ENCODE measurements at places on chromosomes 11 and 22.

DNA sequence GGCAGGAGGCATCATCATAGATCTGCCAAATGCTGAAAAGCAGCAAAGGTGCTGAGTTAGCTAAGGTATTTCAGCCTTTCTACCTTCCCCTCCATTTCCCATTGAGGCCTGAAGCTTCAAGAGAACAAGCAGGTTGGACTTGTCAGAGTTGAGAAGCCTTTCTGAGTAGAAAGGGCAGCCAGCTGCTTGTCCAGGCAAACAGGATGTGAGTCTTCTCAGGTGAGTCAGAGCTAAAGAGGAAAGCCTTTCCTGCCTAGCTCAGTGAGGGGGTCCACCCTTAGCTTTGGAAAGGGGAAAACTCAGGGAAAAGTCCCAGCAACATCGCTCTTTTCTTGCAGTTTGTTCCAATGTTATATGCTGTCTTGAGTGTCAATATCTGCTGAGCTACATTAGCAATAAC is 13.2 kb upstream of the MPZL2 start:
- no peak for DNase-seq

DNA sequence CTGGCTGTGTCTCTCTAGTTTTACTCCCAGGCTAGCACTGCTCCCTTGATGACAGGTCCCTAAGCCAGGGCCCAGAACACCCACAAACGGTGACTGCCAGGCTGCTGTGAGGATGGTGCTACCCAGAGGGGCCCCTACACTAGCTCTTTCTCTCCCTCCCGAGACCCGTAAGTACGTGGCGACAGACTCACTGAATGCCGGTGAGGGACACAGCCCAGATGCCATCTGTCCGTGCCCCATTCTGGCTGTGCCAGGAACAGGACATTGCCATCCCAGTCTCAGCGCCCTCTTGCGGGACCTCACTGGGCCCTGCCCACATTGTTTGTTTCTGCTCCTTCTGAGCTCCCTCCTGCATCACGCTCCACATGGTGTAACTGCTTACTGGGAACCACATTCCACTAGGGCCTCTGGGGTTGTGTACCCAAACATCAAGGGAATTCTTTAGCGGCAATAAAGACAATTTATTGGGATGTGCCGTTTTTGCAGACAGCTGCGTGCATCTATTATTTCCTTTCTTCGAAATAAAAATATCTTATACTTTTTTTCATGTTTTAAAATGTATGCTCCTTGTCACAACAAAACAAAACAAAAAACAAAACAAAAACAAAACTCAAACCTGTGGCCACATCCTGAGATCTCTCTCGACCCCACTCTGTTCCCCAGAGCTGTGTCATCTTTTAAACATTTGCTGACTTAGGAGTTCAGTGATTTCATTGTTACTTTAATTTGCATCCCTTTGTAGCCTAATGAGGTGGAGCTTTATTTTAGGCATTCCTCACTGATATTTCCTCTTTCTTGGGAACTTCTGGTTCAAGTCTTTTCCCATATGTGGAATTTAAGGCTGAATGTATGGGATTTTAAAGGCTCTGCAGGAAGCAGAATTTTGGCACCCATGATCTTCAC is 4.4 kb upstream of the TPCN2 start:
- peak; percentile 76 for DNase-seq

DNA sequence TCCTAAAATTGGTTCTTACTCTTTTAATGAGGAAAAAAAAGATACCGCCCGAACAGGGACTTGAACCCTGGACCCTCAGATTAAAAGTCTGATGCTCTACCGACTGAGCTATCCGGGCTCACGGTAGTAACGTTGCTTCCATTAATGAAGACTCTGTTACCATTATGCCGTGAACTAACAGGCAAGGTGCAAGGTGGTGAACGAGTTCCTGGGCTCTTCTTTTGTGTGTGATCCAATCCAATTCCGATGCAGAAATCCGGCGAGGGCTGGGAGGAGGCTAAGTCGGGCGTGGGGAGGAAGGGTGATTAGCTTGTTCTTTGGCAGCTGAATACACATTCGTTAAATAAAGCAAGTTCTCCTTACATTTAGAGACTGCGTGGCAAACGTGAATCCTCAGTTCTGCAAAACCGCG is 49.0 kb downstream of the OR4D9 start:
- peak; percentile 77 for DNase-seq

DNA sequence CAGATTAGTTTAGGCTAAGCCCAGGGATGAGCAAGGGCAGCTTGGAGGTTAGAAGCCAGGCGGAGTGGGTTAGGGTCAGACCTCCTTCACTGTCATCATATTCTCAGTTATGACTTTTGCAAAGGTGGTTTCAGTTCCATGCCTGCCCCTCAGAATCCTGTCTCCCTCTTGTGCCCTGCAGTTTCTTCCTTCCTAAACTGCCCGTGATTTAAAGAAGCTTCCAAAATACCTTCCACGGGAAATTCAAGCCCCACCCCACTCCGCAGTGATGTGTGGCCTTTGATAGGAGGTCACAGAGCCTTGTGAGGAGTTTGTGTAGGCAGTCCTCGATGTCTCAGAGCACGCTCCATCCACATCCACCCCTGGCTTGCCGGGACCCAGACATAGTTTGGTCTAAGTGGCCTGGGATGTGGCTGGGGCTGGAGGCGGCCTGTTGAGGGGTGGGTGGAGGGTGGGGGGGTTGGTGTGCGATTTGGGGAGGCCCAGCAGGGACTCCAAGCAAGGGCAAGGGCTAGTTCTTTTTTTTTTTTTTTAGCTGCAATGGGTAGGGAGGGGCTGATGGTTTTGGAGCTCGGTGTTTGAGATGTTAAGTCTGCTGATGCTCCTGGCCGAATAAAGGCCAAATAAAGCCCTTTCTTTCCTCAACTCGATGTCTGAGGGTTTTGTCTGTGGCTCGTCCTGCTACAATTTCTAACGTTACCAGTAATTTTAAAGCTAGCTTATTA is 1.6 kb upstream of the IFITM1 start:
- no peak for DNase-seq

- no peak for DNase-seq
Measured at GRCh38 chr11:9276571-9276970, 11.4 kb upstream of the DENND5A start.

DNA sequence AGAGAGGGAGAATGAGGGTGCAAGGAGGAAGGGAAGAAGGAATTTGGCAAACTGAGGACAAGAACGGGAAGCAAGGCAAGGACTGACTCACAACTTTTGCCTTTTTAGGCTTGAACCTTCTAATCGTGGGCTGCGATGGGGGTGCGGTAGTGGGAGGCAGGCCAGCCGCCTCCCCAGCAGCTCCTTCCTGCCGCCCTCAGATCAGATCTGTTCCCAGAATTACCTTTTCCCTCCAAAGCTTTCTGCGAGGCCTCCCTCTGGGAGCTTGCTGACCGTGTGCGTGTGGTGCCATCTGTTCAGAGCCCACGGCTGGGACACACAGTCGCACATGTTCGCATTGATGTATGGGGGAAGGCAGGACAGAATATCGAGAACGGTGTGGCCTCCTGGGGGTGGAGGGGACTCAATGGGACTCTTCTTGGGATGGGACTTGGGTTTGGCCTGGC is 86.9 kb upstream of the PARVA start:
- no peak for DNase-seq
